ENCODE measurements at places on chromosomes 12 and 14.
A peak's percentile ranks its signal among the peaks of the same experiment; 100 is the strongest.

DNA sequence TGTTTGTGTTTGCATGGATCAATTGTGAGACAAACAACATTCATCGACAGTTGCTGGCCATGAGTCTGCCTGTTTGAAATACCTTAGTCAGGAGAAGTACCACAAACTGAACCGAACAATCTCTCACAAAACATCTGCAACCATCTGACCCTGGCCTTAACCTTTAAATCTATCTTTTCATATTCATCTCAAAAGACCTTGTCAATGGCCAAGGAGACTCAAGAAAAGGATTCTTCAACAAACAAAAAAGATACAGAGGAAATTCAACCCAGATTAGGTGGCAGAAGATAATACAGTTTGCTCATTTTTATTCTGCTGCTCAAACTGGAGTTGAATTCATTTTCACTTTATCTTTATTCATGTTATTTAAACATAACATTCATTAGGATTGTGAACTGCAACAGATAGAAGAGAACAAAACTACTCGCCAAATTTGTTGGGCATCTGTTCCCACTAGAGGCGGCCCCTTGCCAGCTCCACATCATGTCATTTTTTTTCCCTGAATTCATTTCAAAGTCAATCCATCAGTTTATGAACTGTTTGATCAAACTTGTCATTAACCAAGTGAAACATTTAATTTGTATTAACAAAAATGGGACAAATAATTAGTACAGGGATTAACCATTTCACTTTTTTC, 152.3 kb upstream of the OTX2 start:
- no peak for DNase-seq

DNA sequence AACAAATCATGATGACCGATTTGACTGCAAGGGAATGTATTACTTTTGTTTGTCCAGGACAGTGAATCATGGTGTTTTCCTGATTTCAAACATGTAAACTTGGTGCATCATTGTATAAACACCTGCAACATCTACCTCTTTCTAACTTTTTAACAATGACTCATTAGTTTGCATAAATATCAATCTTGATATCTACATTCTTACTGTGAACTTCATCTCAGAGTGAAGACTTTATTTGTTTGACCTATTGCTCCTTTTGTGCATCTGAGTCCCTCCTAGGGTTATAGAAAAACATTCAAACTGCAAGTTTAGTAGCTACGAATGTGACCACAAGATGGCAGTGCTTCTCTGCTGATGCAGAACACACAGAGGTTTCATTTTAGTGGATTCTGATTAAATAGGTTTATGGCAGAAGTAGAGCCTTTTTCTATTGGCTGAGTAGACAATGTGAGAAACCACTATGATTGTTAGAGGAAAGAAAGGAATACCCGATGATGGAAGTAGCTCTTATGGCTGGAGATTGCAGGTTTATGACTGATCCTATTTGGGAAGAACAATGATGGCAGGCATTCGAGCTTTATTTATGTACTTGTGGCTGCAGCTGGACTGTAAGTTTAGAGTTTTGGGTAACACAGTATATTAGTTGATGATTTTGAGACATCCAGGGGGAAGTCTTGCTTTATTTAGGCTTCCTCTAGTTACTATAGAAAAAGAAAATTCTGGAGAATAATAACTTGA, 244.2 kb upstream of the OR4E1 start:
- DNase-seq = no peak

- DNase-seq = no peak
Measured at GRCh38 chr14:60250257-60251035, 1.4 kb downstream of the PPM1A start.

- no peak for DNase-seq
Measured at GRCh38 chr12:47714826-47715386, 9.1 kb upstream of the RPAP3 start.

DNA sequence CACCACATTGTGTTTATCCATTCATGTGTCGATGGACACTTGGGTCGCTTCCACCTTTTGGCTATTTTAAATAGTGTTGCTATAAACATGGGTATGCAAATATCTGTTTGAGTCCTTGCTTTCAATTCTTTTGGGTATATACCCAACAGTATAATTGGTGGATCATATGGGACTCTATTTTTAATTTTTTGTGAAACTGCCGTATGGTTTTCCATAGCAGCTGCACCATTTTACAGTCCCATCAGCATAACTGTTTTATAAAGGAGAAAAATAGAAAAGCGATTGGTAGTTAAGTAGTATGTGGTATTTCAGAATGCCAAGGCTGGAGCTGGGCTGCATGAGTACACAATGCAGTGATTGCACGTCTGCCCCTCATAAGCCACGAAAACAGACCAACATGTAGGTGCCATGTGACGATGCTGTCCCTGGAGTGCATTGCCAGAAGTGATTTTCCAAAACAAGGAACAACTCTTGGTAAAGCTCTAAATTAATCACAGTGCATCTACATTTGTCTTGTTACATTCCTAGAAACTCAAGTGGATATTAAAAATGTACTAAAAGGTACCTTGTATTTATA, 83.5 kb downstream of the C12orf75 start:
- DNase-seq = no peak

DNA sequence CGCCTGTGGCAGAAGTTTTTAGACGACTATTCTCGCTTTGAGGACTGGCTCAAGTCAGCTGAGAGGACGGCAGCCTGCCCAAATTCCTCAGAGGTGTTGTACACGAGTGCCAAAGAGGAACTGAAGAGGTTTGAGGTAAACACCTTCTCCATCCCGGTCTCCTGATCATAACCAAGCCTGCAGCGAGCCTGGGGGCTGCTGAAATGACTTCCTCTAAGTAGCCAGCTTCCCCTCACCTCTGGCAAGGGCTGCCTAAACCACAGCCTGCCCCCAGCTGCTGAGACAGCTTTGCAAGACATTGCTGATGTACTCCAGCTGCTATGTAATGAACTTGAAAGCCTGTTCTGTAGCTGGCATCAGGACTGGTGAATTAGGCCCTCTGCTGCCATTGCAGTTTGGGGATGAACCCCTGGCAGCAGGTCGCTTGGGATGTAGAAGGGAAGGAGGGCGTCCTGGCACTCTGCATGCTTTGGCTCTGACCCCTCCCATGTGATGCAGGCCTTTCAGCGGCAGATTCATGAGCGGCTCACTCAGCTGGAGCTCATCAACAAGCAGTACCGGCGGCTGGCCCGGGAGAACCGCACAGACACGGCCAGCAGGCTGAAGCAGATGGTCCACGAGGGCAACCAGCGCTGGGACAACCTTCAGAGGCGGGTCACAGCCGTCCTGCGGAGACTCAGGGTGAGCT, 84.6 kb downstream of the ESR2 start:
- no peak for DNase-seq

- peak; percentile 12 for DNase-seq
Measured at GRCh38 chr14:96363751-96364336, 518 bp downstream of the GSKIP start.

GRCh38 chr12:109626378-109627115, 53.0 kb downstream of the MVK start:
- DNase-seq = no peak

DNA sequence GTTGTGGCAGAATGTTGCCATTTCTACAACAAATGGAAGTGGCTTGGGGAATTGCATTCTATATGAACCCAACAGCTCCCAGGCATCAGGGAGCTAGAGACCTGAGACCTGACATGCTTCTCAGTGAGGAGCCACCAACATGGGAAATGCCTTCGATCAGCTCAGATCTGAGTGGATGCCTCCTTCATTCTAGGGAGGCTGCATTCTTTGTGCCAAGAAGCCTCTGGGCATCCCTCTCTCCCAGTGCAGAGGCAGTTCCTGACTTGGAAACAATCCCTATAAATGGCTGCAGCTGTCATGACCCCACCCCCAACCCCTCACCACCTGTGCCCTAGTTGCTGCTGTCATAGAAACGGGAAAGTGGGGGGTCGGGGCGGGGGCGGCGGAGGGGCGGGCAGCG, 196.3 kb downstream of the PPM1H start:
- no peak for DNase-seq

- no peak for DNase-seq
Measured at GRCh38 chr12:76554405-76555230, 5.0 kb downstream of the OSBPL8 start.

- DNase-seq = no peak
Measured at GRCh38 chr12:1465990-1466389, 128.4 kb downstream of the FBXL14 start.

DNA sequence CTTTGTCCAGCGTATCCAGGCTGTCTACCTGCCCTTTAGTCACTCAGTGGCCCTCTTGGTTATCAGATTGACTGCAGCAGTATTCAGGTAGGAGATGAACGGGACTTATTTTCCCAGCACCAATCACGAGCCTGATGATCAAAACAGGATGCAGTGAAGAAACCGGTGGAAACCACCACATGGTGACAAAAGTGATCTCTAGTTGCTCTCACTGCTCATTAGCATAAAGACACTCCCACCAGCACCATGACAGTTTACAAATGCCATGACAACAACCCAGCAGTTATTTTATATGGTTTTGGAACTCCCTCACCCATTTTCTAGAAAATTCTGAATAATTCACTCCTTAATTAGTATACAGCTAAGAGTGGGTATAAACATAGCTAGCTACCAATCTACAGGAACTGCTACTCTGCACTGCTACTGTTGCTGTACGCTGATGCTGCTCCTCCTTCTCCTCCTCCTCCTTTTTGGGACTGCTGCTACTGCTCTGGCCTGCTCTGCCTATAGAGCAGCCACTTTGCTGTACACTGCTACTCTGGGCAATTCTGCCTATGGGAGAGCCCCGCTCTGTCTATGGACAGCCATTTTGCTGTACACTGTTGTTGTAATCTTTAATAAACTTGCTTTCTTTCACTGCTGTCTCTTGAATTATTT, 142.5 kb upstream of the SSTR1 start:
- peak; percentile 40 for DNase-seq

GRCh38 chr12:119169150-119169549, 9.6 kb upstream of the HSPB8 start:
- DNase-seq = no peak

GRCh38 chr14:64879635-64880220, at the start of gene SPTB:
SPTB (minus strand) TSS chr14:64879907; CDS start chr14:64823094, 56,813 bp downstream.
- DNase-seq = peak; percentile 54

DNA sequence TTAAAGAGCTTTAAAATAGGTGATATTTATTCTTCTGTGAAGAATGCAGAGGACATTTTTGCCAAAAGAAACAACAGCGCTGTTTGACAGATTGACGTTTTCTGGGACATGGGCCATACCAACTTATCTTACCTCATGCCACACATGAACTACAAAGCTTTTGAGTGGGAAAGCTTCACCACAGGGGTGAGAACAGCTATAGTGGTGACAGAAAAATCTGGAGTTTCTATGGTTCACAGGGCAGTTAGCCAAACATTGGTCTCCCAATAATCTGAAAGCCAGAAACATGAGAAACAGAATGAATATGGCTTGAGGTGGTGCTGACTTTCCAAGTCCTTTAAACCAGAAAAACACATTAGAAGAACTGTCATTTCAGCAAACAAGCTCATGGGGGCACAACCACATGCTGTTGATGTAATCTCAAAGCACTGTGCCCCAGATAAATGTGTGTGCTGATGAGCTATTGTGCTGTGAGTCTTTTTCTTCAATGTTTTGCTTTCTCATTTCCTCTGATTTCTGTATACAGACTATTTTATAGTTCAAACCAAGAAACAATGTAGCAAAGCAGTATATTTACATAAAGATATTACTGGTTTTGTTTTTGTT, 905.4 kb downstream of the SLC16A7 start:
- DNase-seq = no peak

DNA sequence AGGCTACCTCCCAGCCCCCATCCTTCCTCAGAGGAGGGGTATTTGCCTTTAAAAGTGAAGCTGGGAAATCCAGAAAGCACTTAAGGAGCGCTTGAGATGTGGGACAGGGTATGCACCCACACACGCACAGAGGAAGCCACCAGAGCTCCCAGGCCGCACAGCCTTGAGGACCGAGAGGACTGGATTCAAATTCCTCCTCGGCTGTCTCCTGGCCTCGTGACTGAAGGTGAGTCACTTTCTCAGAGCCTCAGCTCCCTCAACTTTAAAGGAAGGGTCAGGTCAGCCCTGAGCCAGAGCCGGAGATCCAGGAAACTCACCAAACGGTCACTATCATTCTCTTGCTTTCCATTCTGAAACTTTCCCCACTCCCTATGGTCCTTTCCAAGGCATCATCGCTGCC, 37.6 kb downstream of the BCL11B start:
- DNase-seq = no peak

DNA sequence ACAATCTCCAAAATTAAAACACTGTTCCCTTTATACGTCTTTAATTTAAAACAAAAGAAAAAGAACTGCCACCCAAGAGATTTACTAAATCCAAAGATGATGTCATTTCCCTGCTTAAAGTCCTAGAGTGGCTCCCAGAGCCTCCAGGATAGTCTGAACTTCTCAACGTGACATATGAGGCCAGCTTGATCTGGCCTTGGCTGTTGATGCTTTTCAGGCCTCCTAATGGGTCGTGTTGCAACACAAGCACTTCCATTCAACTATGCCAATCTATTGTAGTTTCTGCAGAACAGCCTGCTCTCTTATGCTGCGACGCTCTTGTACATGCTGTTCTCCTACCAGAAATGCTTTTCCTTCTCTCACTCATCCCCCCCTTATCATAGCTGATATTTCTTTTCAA, 35.7 kb downstream of the LGR5 start:
- no peak for DNase-seq

GRCh38 chr14:54589843-54590242, 22.9 kb downstream of the SAMD4A start:
- DNase-seq = no peak

GRCh38 chr12:64311877-64312276, 78.7 kb downstream of the C12orf56 start:
- DNase-seq = no peak

- DNase-seq = no peak
Measured at GRCh38 chr12:76375939-76376338, 27.7 kb upstream of the BBS10 start.

DNA sequence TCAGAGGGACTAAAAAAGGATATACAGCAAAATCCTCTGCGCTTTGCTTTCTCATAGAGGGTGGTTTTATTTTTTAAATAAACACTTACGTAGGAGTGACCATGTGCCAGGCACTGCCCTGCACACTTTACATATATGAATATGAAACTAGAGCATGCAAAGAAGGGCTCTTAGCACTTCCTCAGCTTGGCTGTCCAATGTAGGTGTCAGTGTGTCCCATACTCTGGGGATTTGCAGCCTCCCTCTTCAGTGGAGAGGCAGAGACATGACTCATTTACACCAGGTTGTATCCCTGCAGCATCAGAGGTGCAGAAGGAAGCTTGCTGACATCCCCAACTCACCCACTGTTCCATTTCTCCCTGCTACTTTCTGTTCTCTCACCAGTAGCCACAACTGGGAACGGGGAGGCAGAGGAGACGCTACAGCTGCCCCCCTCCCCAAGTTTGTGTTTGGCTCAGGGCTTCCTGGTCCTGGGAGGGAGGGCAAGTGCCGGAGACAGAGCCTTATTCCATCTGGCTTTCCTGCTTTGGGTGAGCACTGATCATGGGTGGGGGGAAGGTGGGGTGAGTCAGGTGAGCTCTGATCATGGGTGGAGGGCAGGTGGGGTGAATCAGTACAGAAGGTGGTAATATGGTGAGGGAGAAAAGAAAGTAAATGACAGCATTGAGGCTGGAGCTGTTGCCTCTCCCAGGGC, 4.9 kb upstream of the KRT5 start:
- no peak for DNase-seq

GRCh38 chr12:24177889-24178288, 228.4 kb upstream of the SOX5 start:
- no peak for DNase-seq

GRCh38 chr14:93337143-93337753, 4.4 kb upstream of the BTBD7 start:
- no peak for DNase-seq
